ENCODE measurements at places on chromosomes 2 and 18. TPM values are rescaled to one million over a fixed set of nuclear protein-coding genes. Genes with fewer than 3 reads are reported as not detected.

Gene ZNF2
- 6.1 TPM for total RNA-seq

Gene TXNDC2
- not detected for total RNA-seq

Gene UGT1A4
- not detected for total RNA-seq

Gene MITD1
- 46.0 TPM for total RNA-seq

Gene FKBP7
- total RNA-seq, result 24.6 TPM

Gene IGFBP2
- total RNA-seq, result 298 TPM

Gene CXCR4
- total RNA-seq, result 0.88 TPM

GRCh38 chr2:231161252-231161839 is 36.5 kb upstream of the HTR2B start:
- no peak for DNase-seq

DNA sequence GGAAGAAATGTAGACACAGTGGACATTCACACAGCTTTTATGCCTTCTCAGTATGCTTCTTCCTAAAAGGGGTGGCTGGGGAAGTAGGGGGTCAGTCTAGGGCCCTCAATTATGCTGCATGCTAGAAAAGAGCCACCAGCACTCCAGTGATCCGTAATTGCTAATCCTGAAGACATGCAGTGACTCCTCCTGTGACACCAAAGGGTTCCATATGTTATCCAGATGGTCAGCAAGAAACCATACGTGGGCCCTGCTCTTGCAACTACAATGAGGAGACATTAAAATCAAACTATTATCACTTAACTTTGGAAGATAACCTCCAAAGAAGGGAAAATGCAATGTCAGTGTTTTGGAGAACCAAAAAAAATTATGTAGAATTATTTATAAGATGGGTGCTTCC is 143.4 kb upstream of the LYPD1 start:
- DNase-seq, result no peak

- DNase-seq, result no peak
Measured at GRCh38 chr18:52615943-52616342, 275.9 kb downstream of the DCC start.

- no peak for DNase-seq
Measured at GRCh38 chr2:129479892-129480291, 499.6 kb upstream of the RAB6C start.

DNA sequence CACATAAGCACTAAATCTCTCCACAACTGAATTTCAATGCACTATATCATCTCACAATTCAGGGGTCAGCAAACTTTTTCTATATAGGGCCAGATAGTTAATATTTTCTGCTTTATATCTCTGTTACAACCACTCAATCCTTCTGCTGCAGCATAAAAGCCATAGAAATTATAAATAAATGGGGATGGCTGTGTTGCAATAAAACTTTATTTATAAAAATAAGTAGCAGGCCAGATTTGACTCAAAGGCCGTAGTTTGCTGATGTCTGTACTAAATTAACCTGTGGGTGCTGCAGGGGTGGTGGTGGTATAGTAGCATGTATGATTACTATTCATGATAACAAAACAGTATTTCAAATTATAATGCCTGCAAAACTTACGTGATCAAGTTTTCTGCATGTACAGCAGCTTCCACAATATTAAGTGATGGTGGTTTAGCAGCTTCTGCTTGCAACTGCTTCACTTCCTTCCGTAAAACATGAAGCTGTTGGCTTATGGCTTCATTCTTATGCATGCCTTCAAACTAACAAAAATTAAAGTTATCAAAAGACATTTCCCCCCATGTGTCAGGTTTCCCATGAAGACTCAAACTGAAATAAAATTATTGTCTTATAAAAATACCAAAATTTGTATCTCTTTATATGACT is 64.1 kb downstream of the SIGLEC15 start:
- no peak for DNase-seq

- DNase-seq, result no peak
Measured at GRCh38 chr18:33835419-33835818, 257.4 kb downstream of the ASXL3 start.

DNA sequence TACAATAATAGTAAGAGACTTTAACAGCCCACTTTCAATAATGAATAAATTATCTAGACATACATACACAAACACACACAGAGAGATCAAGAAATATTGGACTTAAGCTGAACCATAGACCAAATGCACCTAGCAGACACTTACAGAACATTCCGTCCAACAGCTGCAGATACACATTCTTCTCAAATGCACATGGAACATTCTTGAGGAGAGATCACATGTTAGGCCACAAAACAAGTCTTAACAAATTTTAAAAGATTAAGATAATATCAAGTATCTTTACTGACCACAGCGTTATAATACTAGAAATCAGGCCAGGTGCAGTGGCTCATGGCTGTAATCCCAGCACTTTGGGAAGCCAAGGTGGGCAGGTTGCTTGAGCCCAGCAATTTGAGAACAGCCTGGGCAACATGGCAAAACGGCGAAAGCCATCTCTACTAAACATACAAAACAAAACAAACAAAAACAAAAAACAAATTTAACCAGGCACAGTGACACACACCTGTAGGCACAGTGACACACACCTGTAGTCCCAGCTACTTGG is 7.4 kb downstream of the CERKL start:
- DNase-seq, result no peak

- no peak for DNase-seq
Measured at GRCh38 chr2:180413336-180413735, 406.2 kb upstream of the CWC22 start.

DNA sequence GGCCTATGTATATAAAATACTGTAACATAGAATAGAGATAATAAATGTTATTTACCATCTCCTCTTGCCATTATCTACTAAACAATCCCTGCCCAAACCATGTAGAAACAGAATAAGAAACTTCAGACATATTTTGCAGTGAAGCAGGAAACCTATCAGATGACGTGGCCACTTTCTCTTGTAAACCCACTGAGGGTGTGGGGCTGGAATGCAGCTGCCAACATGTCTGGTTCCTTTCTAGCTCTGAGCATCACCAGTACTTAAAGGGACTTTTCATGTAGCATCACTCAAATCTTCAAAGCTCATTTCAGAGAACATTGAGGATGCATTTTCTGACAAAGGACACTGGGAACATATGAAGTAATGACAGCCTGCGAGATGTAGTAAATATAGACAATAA is 251.8 kb downstream of the LPIN1 start:
- no peak for DNase-seq
